ENCODE measurements at places on chromosomes 16 and 17. TPM values are rescaled to one million over a fixed set of nuclear protein-coding genes. Genes with fewer than 3 reads are reported as not detected.

Gene ENO3
- total RNA-seq = 2.9 TPM

DNA sequence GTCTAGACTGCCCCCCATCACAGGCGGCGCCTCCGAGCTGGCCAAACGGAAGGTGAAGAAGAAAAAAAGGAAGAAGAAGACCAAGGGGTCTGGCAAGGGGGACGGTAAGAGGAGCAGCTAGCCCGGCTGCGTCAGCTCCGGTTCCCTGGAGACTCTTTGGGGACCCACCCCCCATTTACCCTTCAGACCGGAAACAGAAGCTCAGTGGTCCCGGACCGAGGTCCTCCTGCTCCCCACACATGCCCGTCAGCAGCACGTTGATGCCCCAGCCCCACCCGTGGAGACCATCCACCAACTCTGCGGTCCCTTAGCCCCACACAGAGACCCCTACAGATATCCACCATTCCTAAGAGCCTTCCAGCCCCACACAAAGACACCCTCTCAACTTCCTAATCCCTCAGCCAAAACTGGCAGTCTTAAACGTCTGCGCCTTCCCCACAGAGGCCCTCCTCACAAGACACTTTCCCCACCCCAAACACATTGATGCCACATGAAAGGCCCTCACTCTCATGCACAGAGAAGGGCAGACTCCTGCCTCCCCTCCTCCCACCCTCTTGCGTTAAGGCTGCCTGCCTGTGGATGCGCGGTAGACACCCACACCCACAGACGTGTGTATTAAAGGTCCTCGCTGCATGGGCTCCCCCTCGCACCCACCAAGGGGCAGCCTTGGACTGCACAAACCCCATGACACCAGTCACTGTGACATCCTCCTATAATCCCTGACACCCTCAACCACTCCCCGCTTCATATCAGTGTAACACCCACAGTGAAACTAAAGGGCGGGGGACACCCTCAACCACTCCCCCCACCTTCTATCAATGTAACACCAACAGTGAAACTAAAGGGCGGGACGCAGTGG, 58.2 kb upstream of the RPH3AL start:
- DNase-seq = peak; percentile 87

DNA sequence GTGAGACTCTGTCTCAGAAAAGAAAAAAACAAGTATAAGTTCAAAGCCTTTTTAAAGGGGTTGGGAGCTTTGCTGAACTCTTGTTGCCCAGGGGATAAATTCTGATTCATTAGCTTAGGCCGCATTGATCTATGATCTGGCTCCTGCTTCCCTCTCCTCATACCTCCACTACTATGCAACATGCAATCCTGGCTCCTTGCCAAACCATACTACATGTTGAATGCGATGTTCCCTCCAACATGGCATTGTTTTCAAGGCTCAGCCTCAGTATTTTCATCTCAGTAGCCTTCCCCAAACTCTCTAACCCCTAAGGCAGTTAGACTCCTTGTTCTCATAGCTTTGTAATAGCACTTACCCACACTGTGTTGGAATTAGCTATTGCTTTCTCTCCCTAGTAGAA, 6.2 kb downstream of the REXO5 start:
- no peak for DNase-seq

Gene CDR2L
- total RNA-seq = 15.9 TPM

- DNase-seq = no peak
Observed at GRCh38 chr17:58161566-58161965, 5.2 kb upstream of the OR4D2 start.

DNA sequence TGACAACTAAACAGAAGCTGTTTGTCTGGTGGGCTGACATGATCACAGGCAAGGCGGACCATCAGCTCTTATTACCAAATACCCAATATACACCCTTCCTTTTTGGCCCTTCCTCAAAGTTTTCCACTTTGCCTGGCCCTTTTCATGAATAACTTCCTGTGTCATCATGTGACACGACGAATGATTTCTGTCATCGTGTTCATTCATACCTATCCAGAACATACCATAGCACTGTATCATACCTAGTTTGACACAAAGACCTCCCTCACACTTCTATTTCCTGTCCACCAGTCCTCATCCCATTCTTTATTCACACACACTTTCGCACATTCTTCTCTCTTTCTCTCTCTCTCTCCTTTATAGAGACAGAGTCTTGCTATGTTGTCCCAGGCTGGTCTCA, 131.8 kb downstream of the STX8 start:
- DNase-seq = no peak

DNA sequence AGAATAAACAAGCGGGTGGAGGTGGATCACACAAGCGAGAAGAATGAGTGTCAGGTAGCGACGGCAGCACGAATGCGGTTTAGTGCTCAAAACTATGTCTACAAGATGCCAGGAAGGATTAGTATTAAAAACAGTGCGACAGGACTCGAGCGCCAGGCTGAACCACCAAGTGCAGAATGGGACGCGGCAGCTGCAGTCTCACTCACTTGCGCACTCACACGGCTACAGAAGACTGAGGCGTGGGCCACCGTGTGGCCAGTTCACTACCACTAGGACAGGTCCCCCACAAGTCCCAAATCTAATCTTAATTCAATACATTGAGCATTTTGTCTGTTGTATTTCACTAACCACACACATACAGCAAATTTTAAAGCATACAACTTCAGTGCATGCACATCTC, 35.7 kb upstream of the TRAP1 start:
- DNase-seq = no peak

Gene ARHGAP23
- total RNA-seq = 47.0 TPM

Gene INO80E
- 14.5 TPM for total RNA-seq

DNA sequence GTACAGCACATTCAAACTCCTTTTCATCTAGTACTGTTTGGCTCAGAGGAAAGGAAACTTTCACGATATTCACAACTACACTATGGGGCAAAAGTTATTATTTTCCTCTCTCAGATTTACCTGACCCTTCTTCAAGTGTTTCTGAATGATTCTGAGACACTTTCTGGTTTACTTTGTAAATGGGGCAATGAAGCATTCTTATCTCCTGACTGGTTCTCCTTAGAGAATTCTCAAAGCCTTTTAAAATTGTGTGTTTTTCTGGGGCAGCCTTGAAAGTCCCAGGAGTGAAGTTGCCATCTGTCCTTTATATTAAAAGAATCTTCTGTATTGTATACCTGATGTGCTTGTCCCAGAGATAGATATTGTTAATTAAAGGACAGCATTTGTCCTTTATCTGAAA, 264.9 kb downstream of the FTO start:
- no peak for DNase-seq

Gene NOD2
- total RNA-seq = 0.29 TPM

Gene KRT24
- not detected for total RNA-seq

Gene FA2H
- not detected for total RNA-seq

DNA sequence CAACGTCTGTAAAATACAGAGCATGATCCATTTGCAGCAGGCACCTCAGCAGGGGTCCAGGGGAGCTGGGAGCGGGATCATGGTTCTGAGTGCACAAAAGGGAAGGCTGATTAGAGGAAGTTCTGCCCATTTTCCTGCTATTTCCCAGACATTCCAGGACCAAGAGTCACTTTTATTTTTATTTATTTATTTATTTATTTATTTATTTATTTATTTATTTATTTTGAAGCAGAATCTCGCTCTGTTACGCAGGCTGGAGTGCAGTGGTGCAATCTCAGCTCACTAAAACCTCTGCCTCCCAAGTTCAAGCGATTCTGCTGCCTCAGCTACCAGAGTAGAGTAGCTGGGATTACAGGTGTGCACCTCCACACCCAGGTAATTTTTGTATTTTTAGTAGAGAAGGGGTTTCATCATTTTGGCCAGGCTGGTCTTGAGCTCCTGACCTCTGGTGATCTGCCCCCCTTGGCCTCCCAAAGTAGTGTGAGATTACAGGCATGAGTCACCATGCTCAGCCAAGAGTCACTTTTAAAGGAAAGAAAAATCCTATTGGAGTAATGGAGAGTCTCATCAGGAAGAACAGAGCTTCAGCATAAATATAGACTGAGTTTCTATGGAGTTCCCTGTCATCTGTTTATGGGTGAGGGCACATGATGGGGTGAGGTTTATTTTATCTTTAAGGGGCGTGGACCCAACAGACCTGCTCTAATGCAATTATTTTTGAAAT, 355.2 kb downstream of the HAPSTR1 start:
- no peak for DNase-seq

GRCh38 chr16:11431915-11432465, 86.7 kb downstream of the RMI2 start:
- DNase-seq = no peak

DNA sequence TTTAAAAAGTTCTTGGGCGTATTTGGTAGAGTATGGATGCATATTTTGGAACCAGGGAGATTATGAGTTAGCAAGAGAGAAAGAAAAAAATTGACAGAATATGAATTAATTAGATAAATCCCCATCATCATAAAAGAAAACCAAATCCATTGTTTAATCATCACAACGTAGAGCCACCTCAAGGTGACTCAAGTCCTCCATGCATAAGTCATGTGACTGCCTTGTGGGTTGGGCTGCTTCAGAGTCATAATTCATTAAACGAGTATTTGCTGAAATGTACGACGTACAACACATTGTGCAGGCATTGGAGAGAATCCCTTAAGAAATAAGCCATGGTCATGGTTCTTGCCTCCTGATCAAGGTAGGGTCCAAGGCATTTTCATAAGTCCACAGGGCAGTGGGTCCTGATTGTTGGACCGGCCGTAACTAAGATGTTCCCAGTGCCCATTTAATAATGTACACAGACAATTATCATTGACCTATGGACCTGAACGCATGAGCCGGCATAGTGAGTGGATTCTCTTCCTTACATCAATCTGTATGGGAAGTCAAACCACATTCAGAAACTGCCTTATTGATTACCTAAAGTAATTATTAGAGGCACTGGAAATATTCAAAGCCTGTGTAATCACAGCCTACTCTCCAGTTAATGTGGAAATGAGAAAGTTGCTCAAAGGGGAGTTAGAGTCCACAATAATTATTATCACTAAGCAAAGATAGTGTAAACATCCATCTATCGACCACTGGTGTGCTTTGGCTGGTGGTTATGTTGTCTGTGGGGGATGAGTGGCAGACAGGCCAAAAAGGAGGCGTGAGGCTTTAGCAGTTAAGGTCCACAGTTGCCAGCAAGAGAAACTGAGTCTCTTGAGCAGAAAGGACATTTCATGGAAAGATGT, 165.4 kb downstream of the PITPNC1 start:
- DNase-seq = peak; percentile 21

Gene HOXB1
- not detected for total RNA-seq

Gene CCT6B
- 5.9 TPM for total RNA-seq

DNA sequence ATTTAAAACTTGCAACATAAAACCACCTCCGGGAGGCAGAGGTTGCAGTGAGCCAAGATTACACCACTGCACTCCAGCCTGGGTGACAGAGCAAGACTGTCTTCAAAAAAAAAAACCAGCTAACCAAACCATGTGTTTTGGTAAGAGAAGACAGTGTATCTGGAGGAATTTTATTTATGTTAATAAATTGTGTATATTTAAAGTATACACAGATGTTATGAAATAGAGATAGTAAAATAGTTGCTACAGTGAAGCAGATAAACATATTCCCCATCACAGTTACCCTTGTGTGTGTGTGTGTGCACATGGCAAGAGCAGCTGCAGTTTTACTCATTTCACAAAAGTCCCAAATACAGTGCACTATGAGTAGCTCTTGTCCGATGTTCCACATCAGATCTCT, 54.8 kb upstream of the CRISPLD2 start:
- no peak for DNase-seq

DNA sequence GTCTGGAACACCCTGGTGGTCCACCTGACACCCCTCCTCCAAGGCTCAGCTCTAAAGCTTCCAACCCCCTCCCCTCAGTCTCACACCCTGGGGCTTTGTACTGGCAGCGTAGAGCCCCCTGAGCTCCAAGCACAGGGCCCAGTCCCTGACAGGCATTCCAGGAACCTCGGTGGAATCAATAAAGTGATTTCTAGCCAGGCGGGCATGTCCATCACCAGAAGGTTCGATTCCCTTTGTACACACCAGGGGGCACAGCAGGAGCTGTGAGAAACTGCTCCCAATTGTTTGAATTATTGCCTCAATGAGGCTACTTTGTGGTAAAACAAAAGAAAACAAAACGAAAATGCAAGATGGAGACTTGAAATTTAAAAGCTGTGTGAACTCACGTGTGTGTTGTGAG, 51.8 kb downstream of the SMPD3 start:
- no peak for DNase-seq

- DNase-seq = no peak
Observed at GRCh38 chr16:74020095-74020670, 276.4 kb upstream of the PSMD7 start.

Gene USH1G
- not detected for total RNA-seq

GRCh38 chr16:16166949-16167348, 56.3 kb downstream of the ABCC6 start:
- no peak for DNase-seq

DNA sequence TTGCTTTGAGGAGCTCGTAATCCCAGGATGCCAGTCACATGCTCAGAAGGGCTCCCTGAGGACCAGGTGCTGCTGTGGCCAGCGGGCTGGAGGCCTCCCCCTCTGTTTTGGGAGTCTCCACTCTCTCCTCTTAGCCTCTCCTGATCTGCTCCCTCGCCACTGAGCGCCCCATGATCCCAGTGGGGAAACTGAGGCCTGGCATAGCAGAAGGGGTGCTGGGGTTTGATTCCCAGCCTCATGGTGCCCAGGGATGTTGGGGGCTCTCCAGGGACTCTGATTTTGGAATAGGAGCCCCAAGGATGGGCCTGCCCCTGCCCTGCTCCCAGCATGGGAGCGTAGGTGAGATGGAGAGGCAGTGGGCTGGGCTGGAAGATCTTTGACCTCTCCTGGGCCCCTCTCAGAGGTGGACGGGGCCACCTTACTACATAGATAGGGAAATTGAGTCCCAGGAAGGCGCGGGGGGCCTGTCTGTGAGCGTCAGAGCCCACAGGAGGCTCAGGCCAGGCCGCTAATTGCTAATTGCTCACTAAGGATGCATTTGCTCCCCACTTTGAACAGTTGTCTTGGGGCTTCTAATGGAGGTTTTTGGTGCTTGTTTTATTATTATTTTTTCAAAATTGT, 525 bp upstream of the ADCY7 start:
- peak; percentile 53 for DNase-seq

Gene KRT25
- not detected for total RNA-seq

Gene SLC6A2
- total RNA-seq = not detected

GRCh38 chr16:65120461-65120830, 1.4 kb downstream of the CDH11 start:
- peak; percentile 27 for DNase-seq

- DNase-seq = peak; percentile 31
Observed at GRCh38 chr17:66957951-66958579, 6.4 kb upstream of the CACNG4 start.

GRCh38 chr16:23025692-23026307, 123.5 kb downstream of the USP31 start:
- DNase-seq = no peak

- DNase-seq = no peak
Observed at GRCh38 chr16:8712589-8713361, 38.4 kb downstream of the ABAT start.

- peak; percentile 97 for DNase-seq
Observed at GRCh38 chr17:81959362-81960129, 1.4 kb downstream of the NOTUM start.

- no peak for DNase-seq
Observed at GRCh38 chr17:68455901-68456338, 1.4 kb downstream of the WIPI1 start.

Measured in osteoblast (primary cell).